Right ventricle myocardium superior (tissue), 1 donor: ENCODE measurements at places on chromosomes 11 and 22. TPM values are rescaled to one million over a fixed set of nuclear protein-coding genes. Genes with fewer than 3 reads are reported as not detected.

DNA sequence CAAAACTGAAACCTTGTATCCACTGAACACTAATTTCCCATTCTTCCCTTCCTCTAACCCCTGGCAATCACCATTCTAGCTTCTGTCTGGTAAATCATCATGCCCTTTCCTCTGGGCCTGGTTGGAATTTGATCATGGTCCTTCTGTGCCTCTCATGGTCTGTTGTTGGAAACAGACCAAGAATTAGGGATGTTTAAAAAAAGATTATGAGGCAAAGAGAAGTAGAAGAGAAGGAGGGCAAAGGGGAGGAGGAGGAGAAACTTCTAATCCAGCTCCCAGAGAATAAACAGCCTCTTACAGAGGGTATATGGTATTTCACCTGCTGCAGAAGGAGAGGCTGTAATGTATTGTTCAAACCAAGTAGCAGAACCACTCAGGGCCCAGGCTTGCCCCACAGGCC lies 10.6 kb downstream of the BCO2 start:
- no peak for DNase-seq

DNA sequence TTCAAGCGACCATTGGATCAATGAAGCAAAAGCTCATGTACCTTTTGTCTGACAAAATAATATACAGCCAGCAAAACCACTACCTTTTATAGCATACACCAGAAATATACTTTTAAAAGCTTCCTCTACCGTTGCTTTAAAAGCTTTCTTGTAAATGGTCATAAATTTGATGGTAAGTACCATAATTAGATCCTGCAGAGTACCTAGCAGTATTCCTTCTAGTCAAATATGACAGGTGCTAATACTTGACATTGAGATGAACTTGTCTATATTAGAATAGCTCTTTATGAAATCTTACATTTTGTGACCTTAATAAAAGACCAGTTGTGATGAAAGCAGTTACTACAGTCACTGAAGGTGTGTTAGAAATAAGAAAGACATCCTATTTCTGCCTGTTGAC lies 340.5 kb upstream of the ANO3 start:
- DNase-seq = no peak

DNA sequence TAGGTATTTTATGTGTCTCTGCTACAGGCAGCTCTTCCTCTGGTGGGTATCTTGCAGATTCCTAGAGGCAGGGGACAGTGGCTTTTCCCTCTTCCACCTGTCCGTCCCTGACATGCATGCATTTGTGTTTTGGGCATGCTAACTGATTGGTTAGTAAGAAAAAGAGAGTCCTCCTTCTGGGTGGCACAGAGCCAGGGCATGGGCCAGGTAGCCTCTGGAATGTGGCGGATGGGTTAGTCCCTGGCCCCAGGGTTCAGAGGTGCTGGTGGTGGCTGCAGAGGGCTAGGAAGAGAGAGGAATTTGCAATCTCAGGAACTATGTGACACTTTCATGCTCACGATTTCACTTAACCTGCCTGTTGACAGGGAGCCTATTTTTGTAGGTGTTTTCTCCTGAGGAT lies 5.8 kb upstream of the MS4A15 start:
- no peak for DNase-seq

DNA sequence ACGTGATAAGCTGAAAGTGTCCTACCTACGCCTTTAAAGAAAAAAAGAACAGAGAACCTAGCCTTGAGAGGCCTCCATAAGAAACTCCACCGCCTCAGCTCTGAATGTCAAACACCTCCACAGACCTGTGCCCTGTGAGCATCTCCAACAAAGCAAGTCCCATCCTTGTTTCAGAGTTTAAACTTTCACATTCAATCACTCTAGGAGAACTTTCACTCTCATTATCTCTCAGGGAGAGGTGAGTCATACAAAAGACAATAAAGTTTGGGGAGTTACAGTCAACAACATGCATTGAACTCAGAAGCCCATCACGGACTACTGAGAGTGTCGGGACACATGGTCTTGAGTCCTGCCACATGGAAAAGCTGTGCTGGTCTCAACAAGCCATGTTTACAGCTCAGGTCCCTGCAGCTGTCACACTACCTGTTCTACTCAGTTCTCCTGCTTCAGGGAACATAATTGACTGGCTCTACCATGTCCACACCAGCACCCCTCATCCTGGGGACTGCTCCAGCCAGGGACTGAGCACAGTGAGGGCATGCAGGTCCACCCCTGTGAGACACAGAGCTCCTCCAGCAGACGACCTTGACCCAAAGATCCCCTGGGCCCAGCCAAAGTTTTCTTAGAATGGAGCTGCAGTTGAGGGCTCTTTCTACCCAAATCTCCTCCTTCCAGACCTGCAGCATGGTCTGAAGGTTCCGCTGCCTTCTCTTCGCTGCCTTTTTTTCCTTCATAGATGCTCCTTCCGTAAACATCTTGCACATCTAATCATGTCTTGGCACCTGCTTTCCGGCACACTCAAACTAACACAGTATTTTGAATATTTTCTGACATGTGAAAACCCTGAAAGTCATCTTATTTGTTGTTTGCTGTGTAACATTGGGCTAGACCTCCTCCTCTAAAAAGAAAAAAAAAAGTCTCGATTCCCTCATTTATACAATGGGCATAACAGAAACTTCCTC lies 114.9 kb downstream of the ETS1 start:
- no peak for DNase-seq

The CLTCL1 gene
- 9.6 TPM for total RNA-seq

The HEPN1 gene
- not detected for total RNA-seq

The ST14 gene
- 1.8 TPM for total RNA-seq
